ENCODE measurements at places on chromosomes 12 and 14.

GRCh38 chr14:91925001-91925726, 22.3 kb downstream of the FBLN5 start:
- no peak for DNase-seq

DNA sequence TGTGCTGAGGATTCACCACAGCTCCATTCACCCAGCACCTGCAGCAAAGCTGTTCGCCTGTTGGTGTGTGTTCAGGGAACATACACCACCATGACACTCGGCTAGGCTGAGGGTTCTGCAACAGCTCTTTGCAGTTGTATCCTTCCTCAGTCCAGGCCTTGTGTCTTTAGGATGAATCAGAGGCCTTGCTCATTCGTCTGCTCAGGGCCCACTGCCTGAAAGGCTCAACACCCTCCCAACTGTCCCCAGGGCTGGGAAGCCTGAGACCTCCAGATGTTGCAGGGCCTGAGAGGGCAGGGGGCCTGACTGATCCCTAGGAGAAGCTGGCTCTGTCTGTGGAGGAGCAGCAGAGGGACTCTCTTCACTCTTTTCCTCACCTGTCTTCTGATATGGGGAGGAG, 11.2 kb downstream of the ZDHHC22 start:
- no peak for DNase-seq

DNA sequence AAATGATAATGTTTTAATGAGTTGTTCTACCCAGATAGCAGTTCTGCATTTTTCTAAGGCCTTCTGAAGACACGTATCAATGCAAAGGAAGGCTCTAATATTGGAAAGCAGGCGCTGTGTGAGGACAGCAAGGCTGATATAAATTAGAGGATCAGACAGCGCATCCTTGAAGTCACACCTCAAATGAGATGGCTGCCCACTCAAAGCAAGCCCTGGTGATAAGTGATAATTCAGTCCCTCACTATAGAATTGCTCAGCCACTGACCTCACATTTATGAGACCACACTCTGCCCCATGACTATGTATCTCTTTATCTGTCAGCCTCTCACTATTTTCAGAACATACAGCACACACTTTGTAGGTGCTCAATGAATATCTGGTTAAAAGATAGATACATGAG, 62.4 kb downstream of the ARMH4 start:
- no peak for DNase-seq

- DNase-seq: no peak
These were observed 17.6 kb downstream of the BATF start for GRCh38 chr14:75539561-75540478.

GRCh38 chr12:52215587-52216031, 17.4 kb upstream of the KRT7 start:
- DNase-seq: no peak

GRCh38 chr12:5913387-5913786, 31.7 kb downstream of the ANO2 start:
- DNase-seq: no peak

All from stimulated activated effector memory CD8-positive, alpha-beta T cell treated with anti-CD3 and anti-CD28 coated beads, Interleukin-12 subunit alpha, Interleukin-12 subunit beta, amount 100 ng/mL, for 72 hours (primary cell).